ENCODE measurements at places on chromosomes 7 and 10.

DNA sequence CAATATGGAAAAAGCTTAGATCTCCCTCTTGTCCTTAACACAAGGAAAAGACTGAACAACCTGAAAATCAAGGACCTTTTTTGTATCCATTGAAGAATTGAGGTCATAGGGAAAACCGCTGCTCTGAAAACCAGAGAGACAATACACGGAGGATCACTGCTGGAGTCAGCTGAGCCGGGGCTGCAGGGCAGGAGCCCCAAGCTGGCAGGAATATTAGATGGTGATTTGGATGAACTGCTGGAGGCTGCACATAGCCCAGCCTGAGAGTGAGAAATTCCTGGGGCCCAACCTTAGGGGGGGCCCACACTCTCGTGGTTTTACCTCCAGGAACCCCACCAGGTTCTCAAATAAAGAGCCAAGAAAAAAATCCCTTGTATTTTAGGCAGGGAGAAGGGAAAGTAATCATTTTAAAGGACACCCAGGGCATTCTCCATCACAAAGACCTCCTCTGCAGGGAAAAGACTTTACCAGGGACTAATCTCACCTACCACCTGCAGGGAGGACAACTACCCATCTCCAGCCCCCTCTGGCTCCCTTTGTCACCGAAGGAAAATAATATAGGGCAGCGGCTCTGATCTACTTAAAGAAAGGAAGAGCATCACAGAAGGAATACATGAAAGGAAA lies 55.4 kb upstream of the RNF32 start:
- no peak for DNase-seq

- no peak for DNase-seq
Measured at GRCh38 chr10:71705582-71705981, 14.0 kb downstream of the C10orf105 start.

- no peak for DNase-seq
Measured at GRCh38 chr7:47906883-47907282, 41.4 kb downstream of the PKD1L1 start.

DNA sequence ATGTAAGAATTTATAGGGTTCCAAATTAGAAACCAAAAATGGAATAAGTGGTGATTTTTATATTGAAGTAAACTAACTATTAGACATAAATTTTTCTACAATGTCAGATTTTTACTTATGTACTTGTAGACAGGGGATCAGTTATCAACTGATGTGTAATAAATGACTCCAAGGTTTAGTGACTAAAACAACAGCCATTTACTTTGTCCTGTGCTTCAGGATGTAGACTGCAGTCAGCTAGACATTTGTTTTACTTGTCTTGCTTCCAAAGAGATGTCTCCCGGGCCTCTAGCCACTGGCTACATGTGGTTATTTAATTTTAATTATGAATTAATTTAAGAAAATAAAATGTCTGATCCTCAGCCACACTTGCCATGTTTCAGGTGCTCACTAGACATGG lies 249.7 kb upstream of the IGFBP3 start:
- DNase-seq: no peak

GRCh38 chr7:141306081-141306480 lies 232.2 kb downstream of the TMEM178B start:
- DNase-seq: no peak

DNA sequence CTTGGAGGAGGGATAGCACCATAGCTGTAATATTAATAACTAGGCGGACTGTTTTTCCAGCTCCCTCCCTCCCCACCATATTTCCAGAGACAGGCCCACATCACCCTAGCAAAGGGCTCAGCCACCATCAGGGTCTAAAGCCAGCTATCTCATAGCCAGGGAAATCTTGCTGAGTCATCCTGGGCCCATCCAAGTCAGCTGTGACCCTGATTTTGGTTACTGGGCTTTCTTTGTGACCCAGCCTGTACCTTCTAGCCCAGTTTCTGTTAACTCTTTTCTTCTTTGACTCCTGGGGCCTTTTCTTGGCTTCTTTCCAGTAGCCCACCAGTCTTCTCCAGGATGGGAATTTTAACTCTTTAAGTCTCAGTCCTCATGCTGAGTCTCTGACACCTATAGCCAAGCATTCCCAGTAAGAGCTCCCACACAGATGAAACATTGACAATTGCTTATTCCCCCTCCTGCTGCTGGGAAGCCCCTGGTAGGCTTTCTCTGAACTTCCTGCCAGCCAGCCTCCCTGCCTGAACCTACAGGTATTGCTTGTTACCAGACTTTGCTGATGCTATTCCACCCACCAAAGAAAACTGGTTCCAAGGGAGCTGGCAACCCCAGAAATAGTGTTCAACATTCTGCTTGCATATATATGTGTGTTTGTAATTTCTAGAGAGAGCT lies 34.8 kb upstream of the ADO start:
- DNase-seq: no peak

DNA sequence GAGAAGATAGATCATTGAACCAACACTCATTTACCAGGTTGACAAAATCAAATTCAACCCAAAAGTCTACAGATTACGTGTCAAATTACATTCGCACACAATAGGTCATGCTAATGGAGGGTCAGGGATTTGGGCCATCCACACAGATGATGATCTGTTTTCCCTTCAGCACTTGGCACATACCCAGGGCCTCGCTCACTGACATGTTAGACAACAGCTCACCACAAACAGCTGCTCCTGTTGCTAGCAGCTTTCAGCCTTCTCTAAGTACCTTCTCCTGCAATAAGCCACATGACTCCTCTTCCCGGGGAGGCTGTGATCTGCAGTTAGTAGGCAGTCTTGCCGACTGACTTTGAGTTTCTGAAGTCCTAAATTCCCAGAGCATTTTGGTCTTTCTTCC lies 18.4 kb downstream of the NKX2-3 start:
- no peak for DNase-seq

DNA sequence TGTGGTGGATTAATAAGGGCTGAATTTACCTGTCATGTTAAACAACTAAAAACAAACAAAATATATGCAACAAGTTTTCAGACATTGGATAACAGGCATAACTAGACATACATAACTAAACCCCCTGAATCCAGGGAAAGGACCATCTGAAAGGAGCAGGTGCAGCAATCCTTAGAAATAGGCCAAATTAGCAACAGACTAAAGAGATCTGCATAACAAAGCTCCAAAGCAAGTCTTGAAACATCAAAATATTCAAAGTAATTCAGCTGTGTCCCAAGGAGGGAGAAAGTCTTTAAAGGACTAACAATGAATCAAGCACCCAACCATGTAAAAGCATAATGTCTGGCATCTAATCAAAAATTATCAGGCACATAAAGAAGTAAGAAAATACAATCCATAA lies 475.1 kb downstream of the GRID1 start:
- DNase-seq: no peak

GRCh38 chr10:68831961-68832455 lies 4.7 kb downstream of the STOX1 start:
- no peak for DNase-seq

- DNase-seq: no peak
Measured at GRCh38 chr7:19815546-19815945, 42.1 kb upstream of the TMEM196 start.

GRCh38 chr10:37712489-37713131 lies 144.8 kb downstream of the ZNF248 start:
- no peak for DNase-seq

- no peak for DNase-seq
Measured at GRCh38 chr10:101043363-101043707, 12.3 kb downstream of the SFXN3 start.

GRCh38 chr7:42262964-42263363 lies 26.0 kb upstream of the GLI3 start:
- DNase-seq: no peak

DNA sequence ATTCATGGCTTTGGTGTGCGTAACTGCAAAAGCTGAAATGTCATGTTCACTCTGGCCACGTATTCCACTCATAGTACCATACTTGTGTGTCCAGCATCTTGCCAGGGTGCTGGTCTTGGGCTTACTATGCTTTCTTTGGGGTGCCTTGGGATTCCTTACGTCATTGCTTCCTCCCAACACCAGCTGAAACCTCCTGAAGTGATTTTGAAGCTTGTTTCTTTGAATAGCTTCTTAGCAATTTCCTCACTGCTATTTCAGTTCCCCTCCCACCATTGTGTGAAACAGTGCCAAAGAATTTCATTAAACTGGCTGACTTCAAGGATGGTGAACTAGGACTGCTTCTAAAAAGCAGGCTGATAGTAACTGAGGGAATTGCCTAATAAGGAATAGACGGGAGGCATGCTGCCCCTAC lies 36.9 kb downstream of the ENTPD1 start:
- DNase-seq: no peak

DNA sequence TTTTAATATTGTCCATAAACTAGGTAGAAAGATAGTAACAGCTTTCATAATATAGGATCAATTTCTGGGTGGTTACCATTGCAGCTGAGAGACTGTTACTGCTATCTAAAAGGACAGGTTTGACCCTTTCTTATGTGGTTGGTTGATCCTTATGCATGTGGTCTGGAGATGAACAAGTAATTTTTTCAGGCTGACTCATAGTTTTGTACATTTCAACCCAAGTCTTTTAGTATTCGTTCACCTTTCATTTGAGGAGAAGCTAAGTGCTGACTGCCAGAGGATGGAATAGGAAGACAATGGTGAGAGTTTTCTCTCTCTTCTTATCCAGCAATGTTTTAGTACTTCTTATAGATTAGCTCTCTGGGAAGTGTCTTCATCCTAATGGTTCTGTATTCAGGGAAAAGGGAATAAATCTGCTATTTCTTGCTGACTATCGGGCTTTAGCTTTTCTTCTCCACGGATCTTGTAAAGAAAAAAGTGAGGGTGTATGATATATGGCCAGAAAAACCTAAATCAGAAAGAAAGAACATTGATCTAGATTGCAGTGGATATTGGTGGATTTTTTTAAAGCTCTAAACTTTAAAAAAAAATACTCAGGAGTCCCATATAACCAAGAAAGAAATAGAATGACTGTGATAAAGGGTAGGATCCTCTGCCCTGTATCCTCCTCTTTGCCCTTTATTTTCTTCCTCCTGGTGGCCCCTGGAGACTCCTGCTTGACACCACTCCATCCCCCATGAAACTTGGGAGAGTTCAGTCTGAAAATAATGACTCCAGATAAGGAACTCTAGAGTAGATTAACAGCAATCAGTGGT lies 88.0 kb downstream of the CPED1 start:
- no peak for DNase-seq

- DNase-seq: no peak
Measured at GRCh38 chr10:68175949-68176348, 56.0 kb downstream of the ATOH7 start.

GRCh38 chr10:80894797-80895467 lies 357.2 kb downstream of the SH2D4B start:
- DNase-seq: no peak

DNA sequence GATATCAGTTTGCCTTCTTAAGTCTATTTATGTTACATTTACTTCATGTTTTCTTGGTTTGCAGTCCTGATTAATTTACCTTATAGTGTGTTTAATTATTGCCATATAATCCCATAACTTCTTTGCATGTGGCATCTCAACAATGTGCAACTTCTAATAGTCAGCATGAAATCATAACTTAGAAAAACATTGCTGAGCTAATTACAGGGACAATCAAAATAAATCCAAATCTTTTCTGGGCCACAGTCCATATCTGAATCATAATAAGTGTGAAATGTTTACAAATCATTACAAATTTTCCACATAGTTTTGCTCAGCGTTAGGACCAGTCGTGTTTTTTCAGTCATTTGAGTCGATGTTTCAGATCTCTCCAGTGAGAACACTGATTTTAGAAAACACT lies 29.1 kb upstream of the CABCOCO1 start:
- DNase-seq: no peak

- no peak for DNase-seq
Measured at GRCh38 chr10:86044029-86044428, 322.6 kb downstream of the GRID1 start.

DNA sequence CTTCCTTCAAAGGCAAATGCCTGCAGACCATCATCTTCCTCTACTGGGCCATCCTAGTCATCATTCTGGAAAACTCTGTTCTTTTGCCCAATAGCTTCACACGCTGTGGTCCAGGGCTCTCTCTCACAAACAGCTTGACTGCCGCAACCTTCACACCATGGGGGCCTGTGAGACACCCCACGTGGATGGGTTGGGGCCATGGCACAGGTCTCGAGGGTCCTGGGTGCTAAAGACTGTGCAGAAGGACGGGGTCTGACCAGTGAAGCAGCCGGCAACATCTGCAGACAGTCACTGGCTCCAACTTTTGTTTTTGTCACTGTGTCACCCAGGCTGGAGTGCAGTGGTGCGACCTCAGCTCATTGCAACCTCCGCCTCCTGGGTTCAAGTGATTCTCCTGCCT lies 28.1 kb downstream of the BRI3 start:
- no peak for DNase-seq

- DNase-seq: no peak
Measured at GRCh38 chr7:101687791-101688182, 58.7 kb upstream of the MYL10 start.

- DNase-seq: no peak
Measured at GRCh38 chr7:144024213-144024612, 24.1 kb downstream of the OR6B1 start.

- no peak for DNase-seq
Measured at GRCh38 chr7:136890399-136890798, 21.9 kb downstream of the CHRM2 start.

DNA sequence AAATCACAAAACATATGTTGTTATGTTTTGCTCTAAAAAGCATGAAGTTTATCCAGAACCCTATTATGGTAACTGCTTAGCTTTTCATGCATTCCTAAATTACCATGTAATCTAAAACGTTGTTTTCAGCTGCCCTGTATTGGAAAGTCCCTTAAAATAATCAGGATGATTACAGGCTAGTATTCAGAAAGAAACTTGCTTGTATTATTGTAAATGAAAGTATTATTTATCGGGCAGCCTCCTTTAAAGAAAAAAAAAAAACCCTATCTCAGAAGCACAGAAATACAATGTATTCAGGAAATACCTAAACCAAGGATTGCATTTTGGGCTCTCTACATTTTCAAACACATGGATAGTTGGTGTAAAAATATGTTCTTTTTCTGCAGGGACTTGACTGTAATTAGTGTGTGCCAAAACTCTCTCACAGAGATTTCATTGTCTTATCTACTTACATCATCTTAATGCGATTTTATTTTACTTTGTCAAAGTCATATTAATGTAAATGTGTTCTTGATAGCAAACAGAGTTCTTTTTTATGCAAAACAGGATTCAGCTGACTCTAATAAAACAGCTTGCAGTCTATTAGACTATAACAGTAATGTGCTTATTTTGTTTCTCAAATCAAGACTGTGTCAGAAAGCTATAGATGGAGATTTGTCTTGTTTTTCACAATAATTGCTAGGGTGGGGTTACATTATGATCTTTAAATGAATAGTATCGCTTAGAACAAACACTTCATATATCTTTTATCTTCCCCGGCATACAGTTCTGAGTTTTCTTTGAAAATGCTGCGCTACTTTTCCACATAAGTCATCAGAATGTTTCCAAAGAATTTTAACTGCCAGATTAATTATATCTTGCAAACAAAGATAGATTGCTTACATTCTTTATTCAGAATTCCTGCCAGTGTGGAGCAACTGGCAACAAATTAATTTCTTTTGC lies 65.3 kb upstream of the ARID5B start:
- DNase-seq: no peak
